ENCODE measurements at places on chromosomes 1 and 21.

GRCh38 chr1:178934546-178934945 lies 63.7 kb upstream of the ANGPTL1 start:
- DNase-seq: no peak

DNA sequence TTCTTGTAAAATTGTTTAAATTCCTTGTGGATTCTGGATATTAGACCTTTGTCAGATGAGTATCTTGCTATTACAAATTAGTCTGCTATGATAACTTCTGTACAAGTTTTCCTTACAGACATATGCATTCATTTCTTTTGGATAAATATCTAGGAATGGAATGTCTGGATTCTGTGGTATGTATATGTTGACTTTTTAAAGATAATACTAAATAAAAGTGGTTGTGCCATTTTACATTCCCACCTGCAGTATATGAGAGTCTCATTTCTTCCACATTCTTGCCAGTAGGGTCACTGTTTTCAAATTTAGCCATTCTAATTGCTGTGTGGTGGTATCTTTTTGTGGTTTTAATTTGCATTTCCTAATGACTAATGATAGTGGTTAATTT lies 53.9 kb downstream of the SYDE2 start:
- DNase-seq: no peak

DNA sequence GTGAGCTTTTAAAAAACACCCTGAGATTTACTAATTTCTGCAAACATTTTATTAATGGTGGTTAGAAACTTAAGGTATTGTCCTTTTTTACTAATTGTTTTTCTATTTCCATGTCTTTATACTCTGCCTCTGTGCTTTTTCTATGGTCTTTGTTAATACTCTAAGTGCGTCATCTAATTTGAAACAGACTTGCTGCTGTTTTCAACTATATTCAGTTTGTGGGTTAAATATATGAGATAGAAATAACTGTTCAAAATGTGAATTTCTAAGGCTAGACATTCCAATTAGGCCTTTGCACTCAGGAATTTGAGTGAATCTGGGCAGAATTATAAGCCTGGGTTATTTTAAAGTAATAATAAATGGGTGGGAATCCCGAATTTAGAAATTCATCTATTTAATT lies 82.4 kb upstream of the COL11A1 start:
- no peak for DNase-seq

DNA sequence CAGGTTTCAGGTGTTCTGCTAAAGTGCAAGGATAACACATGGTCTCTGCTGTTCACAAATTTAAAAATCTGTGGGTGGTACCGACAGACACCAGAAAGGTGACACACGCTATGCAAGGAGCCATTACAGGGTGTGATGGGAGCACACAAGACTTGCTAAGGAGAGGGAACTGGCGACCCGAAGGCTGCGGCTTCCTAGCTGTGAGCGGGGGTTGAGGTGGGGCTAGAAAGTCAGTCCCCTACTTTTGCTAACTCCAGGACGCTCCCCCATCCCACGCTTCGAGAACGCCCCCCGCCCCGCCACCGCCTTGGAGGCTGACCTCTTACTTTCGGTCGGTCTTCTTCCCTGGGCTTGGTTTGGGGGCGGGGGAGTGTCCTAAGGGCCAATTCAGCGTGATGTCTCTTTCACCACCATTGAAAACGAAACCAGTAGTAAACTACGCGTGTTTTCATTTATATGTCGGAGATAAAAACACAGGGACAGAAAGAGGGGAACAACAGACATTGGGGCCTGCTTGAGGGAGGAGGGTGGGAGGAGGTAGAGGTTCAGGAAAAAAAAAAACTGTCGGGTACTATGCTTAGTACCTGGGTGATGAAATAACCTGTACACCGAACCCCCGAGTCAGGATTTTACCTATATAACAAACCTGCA lies 1.1 kb downstream of the CKS1B start:
- peak; percentile 34 for DNase-seq

DNA sequence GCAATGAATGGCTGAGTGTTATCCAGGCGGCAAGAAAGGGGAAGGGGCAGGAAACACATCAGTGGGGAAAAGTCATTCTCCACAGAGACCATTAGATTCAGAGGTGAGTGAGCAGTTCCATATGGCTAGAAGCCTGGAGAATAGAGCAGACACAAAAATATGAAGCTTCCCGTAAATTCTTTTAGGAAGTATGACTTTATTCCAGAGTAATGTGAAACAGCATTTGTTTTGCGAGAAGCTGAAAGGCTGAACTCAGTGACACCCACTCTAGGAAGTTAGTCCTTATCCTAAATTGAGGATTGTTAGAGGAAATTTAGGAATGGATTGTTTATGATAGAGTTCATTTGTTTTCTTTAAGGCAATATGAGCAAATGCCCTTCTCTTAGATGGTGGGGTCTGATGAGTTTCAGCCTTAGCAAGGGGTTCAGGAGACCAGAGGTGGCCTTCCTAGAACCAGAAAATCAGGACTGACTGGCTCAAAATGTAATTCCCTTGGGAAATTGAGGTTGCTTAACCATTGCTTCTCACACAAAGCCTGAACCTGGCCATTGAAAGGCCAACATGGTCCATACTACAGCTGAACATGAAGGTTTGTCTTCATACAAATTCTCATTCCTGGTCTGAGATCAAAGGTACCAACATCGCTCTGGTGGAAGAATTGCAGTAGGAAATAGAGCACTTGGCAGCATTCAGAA lies 167.5 kb downstream of the TPR start:
- DNase-seq: no peak

- no peak for DNase-seq
Observed at GRCh38 chr1:205792481-205792881, 17.2 kb upstream of the RAB29 start.

DNA sequence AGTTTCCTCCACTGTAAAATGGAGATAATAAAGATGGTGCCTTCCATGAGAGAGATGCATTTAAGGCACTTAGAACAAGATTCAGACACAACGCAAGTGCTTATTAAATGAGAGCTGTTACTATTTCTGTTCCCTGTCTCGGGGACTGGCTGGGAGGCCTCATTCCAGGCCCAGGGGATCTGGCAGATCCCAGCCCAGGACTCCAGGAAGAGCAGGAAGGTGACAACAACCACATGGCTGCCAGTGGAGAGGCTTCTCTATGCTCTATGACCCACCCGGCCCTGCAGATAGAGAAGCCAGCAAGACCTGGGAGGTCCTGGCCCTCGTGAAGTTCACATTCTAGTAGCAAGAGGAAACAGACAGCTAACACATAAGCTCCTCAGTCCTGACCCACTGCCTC lies 175.5 kb downstream of the ACTL8 start:
- DNase-seq: no peak
